ENCODE measurements at places on chromosomes 3 and 15.
A peak's percentile ranks its signal among the peaks of the same experiment; 100 is the strongest.

DNA sequence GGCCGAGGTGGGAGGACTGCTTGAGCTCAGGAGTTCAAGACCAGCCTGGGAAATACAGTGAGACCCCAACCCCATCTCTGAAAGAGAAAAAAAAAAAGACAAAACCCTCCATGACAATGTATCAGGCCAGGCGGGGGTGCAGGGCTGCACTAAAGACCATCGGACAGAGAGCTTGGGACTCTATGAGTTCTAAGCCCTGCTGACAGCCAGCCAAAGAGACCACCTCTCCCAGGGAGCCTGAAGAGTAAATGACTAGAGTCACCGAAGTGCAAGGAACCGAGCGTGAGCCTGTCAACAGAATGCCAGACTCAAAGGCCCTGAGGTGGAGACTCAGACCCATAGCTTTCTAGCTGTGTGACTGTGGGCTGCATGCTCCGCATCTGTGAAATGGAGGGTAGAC lies 12.5 kb downstream of the POC1A start:
- no peak for DNase-seq

DNA sequence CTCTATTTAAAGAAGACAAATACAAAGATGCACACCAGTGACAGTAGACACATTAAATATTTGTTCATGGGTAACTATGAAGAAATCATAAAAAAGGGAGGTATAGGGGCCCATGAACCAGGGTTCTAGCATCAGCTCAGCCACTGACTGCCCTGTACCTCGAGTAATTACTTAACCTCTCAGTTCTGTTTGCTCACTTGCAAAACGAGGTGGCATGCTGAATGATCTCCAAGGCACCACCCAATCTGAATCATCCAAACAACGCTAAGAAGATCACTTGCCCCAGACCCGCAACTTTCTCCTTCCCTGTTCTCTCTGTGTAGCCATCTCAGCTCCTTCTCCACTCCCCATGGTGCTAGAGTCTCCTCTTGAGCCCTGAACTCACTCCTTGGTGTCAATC lies 374.7 kb downstream of the VPS13C start:
- DNase-seq = no peak

DNA sequence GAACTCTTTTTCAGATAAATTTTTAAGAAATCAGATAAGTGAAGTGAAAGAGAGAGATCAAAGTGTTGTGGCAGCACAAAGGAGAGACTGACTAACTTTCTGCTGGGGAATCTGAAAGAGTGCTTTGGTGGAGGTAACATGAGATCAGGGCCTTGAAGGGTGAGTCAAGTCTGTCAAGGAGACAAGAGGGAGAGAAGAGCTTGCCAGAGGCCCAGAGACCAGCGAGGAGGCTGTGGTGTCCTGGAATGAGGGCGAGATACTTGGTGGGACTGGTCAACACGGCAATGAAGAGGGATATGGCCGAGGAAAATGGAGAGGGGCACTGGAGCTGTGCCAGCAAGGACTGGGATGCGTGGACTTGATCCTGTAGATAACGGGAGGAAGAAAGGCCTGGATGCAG lies 4.6 kb downstream of the TADA3 start:
- peak; percentile 54 for DNase-seq

DNA sequence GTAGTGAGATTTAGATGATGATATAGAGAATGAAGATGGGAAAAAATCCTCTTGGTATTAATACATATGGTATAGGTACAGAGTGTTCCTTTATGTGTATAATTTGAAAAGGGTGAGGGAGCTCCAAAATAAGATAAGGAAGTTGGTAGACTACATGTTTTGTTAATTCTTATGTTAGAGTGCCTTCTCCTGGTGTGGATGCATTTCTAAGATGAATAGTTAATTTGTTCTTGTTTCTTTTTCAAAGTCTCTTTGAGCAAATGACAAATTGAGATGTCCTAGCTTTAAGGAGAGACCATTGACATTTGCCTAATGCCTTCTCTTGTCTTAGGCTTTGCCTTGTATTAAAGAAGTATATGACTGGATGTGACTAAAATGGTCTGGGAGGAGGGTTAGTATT lies 34.1 kb downstream of the AKAP13 start:
- no peak for DNase-seq

DNA sequence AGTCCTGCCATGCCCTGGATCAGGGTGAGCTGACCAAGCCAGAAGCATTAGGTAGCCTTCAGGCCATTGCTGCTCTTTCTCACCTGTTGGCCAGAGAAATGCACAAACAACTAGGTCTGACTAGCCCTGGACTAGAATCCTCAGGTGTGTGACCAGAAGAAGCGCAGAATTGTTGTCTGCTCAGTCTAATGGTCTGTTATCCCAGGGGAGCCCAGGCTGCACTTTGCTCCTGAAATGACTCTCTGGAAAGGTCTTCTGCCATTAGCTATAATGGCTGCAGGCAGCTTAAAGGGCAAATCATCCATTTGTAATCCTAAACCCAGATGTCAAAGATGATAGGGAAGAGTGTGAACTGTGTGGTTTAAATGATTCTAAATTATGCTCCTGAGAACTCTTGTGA lies 246.1 kb downstream of the NFKBIZ start:
- DNase-seq = no peak

- DNase-seq = peak; percentile 17
Measured at GRCh38 chr3:136787349-136787748, 31.6 kb upstream of the SLC35G2 start.

DNA sequence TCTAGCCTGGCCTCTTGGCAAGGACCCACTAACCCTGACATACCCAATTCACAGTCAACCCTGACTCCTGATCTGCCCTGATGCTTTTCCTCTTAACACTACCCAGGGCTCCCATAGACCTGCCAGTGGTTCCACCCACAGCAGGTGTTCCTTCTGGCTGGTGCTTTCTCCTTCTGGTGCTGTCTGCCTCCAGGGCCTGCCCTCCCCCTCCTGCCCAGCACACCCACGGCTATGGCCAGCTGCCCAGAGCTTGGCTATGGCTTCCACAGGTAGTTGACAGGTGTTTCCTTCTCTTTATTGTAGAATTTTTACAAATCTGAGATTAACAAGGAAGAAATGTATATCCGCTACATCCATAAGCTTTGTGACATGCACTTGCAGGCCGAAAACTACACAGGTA lies 46.5 kb upstream of the MANF start:
- no peak for DNase-seq

- DNase-seq = no peak
Measured at GRCh38 chr3:35929158-35929557, 289.8 kb downstream of the ARPP21 start.

DNA sequence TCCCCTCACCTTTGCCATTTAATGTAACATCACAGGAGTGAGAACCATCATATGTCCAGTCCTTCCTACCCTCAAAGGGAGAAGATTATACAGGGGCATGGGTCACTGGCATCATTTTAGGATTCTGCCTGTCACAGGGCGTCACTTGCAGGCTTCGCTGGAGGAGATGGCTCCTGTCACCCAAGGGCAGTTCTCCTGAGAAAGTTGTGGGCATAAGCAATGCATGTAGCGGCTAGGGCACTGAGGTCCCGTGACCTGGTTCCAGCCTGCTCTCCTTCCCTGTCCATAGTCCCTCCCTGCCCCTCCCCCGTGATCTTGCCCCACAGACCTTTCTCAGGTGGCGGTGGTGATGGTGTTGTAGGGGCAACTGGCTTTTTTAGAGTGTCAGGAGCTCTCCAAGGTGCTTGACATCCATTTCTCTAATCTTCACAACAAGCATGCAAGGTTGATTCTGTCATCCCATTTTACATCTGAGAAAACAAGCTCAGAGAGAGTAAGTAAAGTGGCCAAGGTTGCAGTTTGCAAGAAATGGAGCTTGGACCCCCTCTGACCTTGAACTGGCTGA lies 241.5 kb upstream of the CTDSPL start:
- DNase-seq = no peak

GRCh38 chr3:97001611-97002010 lies 187.2 kb downstream of the EPHA6 start:
- no peak for DNase-seq

DNA sequence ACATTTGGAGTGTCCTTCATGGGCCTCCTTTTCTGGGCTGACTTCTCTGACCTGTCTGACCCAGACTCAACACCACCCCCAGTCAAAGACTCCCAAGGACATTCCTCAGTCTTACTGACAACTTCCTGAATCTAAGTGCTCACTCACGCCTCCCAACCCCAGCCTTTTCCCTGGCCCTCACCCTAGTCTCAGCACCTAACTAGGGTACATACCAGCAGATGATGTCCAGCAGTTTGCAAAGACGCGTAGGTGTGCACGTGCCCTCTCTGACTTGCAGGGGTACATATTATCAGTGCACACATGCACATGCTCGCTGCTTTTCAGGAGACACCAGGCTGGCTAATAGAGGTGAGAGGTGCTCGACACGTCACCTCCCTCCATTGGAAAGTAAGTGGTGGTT lies 38.7 kb upstream of the SLCO2A1 start:
- DNase-seq = no peak

- DNase-seq = no peak
Measured at GRCh38 chr3:129793319-129793718, 100.2 kb downstream of the TMCC1 start.

- no peak for DNase-seq
Measured at GRCh38 chr3:126551839-126552687, 6.7 kb downstream of the C3orf22 start.

- no peak for DNase-seq
Measured at GRCh38 chr15:77009646-77010311, 14.9 kb downstream of the PSTPIP1 start.

GRCh38 chr3:94291686-94292085 lies 228.8 kb downstream of the NSUN3 start:
- no peak for DNase-seq

GRCh38 chr3:128823631-128824030 lies 55.8 kb upstream of the ACAD9 start:
- DNase-seq = no peak

- DNase-seq = peak; percentile 37
Measured at GRCh38 chr15:66774001-66774814, 72.2 kb downstream of the SMAD6 start.

GRCh38 chr15:80844011-80844732 lies 65.0 kb downstream of the CEMIP start:
- no peak for DNase-seq

DNA sequence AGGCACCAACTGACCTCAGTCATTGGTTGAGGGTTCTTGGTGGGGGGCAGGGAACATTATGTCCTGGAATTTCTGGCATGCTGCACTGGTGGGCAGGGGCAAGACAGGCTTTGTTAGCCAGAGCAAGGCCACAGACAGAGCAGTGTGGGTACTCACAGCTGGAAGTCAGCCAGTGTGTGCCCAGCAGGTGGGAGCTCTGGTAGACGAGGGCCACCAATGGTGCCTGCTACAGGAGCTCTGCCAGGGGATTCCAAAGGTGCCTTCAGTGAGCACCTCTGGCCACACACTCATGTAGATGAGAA lies 31.3 kb downstream of the CYP8B1 start:
- DNase-seq = no peak

DNA sequence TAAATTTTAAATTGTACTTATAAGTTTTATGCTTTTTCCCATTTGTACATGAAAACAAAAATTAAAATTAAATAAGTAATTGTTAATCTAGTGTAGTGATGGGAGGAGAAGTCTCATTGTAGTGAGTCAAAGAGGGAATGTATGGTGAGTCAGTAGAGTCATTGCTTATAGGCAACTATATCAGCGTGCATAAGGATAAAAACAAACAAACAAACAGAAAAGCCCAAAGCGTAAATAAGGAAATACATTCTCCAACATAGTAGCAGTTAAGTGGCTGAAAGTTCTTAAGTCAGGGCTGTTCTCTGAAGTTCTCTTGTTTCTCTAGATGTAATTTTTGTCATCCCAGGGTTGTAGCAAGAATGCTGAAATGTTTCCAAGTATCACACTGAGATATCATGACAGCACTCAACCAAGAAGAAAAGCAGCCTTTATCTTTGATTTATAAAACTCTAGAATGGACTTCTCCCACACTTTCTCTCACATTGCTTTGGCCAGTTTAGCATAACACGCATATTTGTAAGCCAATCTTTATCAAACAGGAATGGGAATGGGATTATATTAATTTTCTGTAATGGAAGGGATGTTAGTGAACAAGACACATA lies 184.1 kb upstream of the TP63 start:
- DNase-seq = no peak

GRCh38 chr3:105527535-105527934 lies 160.8 kb downstream of the ALCAM start:
- no peak for DNase-seq

- DNase-seq = no peak
Measured at GRCh38 chr3:11450015-11450414, 177.8 kb downstream of the ATG7 start.

- DNase-seq = no peak
Measured at GRCh38 chr15:94028121-94028520, 203.2 kb upstream of the MCTP2 start.

DNA sequence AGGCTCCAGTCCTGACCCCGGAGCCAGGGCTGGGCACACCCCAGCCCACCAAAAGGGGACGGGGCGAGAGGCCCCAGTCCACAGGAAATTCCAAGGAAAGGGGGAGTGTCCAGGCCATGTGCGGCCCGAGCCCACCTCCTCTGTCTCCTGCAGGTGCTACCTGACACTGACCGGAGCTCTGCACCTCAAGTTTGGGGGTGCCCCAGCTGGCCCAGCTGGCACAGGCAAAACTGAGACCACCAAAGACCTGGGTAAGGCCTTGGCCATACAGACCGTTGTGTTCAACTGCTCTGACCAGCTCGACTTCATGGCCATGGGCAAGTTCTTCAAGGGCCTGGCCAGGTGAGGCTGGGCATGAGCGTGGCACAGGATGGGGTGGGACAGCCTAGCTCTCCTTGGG lies 44.9 kb downstream of the DNAH1 start:
- DNase-seq = no peak

DNA sequence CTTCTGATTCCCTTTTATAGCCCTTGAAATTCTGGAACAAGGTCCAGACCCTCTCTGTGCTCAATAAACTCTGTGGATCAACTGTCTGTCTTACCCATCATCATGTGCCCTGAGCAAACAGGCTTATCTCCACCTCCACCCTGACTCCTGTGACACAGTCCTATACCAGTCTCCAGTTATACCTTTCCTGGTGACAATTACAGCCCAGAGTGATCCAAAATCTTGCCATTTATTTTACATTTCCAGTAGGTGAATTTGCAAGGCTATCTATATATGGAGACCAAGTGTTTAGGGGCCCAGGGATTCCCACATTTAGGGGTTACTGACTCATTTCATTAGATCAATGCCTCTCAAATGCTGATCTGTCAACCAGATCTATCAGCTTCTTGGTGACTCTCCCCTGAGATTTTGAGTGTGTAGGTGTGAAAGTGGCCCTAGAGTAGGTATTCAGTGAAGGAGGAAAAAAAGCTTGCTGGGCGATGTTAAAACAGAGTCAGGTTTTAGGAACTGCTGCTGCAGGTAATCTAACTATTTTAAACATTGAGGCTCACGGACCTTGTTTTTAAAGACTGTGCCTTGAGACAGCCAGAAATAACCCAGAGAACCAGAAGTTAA lies 229.6 kb upstream of the WNT5A start:
- DNase-seq = no peak

- no peak for DNase-seq
Measured at GRCh38 chr3:186782542-186783057, 777 bp upstream of the EIF4A2 start.

All from stimulated activated CD4-positive, alpha-beta T cell treated with anti-CD3 and anti-CD28 coated beads, Interleukin-1b, Interleukin-23, amount 100 ng/mL, for 48 hours (primary cell).